ENCODE measurements at places on chromosomes 16 and 17. TPM values are rescaled to one million over a fixed set of nuclear protein-coding genes. Genes with fewer than 3 reads are reported as not detected.

GRCh38 chr17:82931699-82932517 is 92.1 kb upstream of the ZNF750 start:
- peak; percentile 77 for DNase-seq

DNA sequence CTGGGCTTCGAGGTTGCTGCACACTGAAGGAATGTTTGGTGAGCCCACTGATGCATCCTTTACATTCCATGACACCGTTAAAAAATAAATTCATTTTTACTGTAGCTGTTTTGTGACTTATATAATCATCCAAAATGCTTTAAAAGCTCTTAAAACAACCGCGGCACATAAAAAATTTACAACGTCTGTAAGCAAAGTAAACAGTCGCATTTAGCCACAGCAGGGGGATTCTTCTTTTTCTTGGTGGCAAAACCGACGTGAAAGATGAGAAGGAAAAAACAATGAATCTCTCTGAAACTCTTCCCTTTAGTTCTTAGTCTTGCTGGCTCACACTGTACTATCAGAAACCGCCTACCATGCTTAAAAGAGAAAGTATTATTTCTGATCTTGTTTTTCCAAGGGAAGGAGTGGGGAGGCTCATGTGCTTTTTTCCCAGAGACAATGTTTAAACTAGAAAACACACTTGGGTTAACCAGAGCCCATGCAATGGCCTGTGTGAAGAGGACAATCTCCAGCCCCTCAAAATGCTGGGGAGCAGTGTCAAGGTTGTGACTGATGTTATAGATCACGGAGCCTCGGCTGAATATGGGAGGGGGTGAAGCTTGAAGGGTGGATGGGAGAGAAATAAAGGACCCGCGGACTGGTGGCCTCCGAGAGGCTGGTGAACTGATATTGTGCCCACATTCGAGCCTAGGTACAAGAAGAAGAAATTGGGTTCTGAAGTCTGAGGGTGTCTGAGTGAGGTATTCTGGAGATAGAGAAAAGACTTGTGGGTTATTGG is 91.1 kb downstream of the IRF8 start:
- no peak for DNase-seq

The TCF25 gene
- total RNA-seq = 334 TPM

DNA sequence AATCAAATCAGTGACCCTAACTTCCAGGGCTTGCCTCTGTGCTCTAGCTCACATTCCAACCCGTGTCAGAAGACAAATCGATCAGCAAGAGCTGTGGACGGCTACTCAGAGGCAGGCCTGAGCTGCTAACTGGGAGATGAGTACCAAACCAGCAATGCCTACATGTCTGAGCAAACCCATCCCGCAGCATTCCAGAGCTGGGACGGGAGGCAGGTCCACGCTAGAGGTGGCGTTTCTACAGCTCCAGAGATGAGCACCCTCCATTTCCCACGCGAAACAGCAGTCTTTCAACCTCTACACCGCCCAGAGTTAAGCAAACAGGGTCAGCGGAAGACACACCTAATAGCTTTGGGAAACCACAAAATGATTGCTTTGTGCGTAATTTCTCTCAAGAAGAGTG is 6.5 kb downstream of the NXN start:
- DNase-seq = no peak

DNA sequence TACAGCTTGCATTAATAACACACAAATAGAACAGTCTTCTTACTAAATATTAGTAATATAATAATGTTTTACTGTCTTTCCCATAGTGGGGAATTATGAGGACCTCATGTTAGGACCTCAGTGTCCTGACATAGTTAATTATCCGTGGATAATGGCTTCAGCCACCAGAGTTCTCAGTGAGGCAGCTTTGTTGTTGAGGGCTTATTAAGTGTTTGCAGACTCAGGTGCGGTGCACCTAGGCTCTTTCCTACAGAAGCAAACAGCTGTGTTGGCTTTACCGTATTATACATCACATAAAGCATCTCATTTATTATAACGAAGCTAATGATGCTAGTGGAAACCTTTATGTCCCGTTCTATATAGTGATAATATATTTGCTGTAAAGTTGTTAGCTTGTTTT is 246.7 kb downstream of the FTO start:
- no peak for DNase-seq
